ENCODE measurements at places on chromosomes 2 and 18.

- no peak for DNase-seq
Measured at GRCh38 chr2:110662560-110662959, 15.3 kb downstream of the BUB1 start.

DNA sequence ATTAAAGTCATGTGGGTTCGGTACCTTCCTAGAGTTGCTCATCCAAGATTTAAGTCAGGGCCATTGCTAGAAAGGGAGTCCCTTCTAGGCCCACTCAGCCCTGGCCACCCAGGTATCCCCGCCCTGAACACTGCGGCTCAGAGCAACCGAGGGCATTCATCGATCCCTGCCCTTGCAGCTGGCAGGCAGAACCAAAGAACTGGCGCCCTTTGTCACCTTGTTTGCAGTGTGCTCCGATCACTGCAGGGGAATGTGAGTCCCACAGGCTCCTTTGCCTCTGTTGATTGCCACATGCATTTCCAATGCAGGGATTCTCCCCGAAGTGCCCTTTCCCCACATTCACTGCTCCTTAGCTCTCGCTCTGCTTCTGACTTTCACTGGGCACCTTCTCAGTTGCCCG, 108.5 kb downstream of the CMPK2 start:
- no peak for DNase-seq

GRCh38 chr18:45250479-45250878, 364.8 kb upstream of the SLC14A2 start:
- no peak for DNase-seq

- no peak for DNase-seq
Measured at GRCh38 chr2:241846406-241846805, 12.3 kb downstream of the PDCD1 start.

DNA sequence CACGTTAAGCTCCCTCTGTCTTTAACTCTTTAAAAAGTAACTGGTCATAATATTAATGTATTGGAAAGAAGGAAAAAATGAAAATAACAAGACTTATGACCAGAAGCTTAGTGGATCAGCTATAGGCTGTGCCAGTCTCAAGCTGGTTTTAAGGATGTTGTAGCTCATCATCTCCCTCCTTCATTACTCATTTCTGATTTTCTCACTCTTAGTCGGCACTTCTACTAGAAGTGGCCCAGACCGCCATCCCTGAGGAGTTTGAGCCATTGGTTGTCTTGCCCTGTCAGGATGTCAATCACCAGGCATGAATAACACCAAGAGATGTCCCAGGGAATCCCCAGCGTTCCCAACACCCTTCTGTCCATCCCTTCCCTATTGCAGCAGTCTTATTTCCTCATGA, 151.5 kb downstream of the ASXL3 start:
- no peak for DNase-seq

GRCh38 chr2:192203876-192204275, 9.1 kb upstream of the TMEFF2 start:
- no peak for DNase-seq

GRCh38 chr18:77168811-77169311, 36.3 kb upstream of the MBP start:
- no peak for DNase-seq

- DNase-seq: no peak
Measured at GRCh38 chr2:41698678-41699422, 349.0 kb upstream of the PKDCC start.

GRCh38 chr18:11752116-11752911, 63.2 kb downstream of the GNAL start:
- no peak for DNase-seq

- no peak for DNase-seq
Measured at GRCh38 chr18:26919627-26920026, 54.1 kb upstream of the AQP4 start.

DNA sequence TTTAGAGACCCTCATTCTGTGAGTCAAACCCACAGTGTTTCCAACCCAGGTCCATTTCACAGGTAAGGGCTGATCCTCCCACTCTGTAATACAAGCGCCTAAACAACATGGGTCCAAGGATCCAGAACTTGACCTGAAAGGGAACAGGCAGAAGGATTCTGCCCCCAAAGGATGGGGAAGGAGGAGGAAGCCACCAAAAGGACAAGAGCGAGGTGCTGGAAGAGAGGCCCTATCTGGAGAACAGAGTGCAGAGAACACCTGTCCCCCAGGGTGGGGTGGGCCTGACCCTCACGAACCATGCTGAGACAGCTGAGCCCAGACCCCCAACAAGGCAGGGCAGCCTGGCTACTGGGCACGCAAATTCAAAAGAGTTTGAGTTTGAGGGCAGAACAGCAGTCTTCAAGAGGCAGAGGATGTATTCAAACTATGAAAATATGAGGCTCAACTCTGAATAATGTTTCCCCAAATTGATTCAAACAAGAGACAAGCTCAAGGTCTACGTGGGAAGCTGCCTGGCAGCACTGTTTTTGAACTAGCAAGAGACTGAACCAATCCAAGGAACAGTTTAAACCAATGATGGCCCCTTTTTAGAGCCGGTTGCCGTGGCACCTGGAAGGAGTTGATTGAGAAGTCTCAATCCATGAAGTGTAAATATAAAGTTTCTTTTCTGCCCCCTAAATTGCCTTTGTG, 212.7 kb downstream of the ALPK2 start:
- DNase-seq: no peak

GRCh38 chr2:224596289-224596688, 11.1 kb upstream of the CUL3 start:
- no peak for DNase-seq

- DNase-seq: no peak
Measured at GRCh38 chr2:51032751-51033330, 909 bp upstream of the NRXN1 start.

DNA sequence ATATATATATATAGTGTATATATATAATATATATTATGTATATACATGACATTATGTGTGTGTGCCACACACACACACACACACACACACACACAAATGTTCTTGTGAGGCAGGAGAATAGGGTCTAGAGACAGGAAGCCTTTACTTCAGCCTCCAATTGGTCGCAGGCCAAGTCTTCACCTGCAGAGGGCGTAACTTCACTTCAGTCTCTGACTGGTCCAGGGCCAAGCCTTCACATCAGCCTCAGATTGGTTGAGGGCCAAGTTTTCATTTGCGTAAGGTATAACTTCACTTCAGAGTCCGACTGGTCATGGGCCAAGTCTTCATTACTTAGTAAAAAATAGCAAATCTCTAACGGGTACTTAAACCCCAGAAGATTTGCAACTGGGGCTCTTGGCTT, 13.2 kb upstream of the SS18 start:
- peak; percentile 46 for DNase-seq

- no peak for DNase-seq
Measured at GRCh38 chr2:117271631-117272030, 542.9 kb upstream of the DDX18 start.

DNA sequence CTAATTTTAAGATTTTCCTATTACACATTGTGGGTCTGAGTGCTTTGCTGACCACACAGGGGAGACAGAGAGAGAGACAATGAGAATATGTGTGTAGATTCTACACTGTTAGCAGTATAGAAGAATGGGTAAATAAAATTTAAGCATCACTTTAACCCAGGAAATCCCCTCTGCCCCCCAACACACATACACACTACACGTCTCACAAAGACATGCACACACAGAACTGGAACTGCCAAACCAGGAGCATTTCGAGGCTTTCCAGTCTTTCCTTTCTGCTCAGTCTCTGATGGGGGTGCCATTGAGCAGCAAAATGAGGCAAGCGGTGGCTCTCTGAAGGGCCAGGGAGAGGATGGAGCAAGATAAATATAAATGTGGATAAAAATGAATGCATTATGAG, 2.5 kb downstream of the MERTK start:
- DNase-seq: no peak

DNA sequence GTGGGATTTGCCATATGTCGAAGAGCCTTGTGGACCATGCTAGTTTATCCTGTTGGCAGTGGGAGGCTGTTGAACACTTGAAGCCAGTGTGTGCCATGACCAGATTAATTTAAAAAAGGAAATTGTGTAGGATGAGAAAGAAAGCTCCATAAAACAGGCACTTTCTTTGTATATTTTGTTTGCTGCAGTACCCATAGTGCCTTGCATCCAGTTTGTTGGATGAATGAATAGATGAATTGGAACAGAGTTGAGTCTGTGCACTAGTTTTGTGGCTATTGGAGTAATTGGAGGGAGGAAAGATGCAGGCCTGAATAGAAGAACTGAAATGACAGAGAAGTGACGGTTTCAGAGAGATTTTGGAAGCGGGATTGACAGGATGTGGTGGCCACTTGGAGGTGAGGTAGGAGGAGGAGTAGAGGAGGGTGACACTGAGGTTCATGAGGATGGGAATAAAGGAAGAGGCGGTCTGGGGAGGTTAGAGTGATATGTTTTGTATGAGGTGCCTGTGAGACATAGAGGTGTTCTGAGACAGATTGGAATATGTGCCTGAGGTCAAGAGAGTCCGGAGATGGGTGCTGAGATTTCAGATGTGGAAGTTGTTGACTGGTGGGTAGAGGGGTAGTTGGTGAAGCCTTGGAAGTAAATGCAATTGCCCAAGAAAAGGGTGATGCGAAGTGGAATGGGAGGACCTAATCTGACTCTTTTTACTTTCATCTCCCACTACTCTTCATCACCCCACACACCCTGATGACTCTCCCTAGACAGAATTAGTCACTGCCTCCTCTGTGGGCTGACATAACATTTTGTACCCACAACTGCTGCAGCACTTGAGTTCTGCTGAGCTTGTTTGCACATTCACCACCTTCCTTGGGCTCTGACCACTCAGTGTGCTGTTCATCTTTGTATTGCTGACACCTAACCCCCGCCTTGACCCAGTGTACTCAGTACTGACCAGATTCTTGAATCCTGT, 5.1 kb downstream of the DGUOK start:
- DNase-seq: no peak

DNA sequence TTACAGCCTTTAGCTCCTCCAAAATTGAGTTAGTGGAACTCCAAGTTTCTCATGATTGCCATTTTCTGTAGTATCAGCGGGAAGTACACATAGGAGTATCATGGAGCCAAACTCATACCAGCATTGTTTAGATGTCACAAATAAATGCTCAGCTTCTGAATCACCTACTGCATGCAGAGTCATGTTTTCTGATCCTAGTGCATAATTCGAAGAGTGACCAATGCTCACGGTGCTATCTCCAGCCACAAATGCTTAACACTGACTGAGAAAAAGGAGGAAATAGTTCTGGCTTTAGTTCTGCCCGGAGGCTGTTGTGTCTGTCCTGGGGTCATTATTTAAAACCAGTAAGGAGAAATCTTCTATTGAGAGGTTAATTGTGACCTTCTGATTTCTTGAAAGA, 45.4 kb upstream of the LRATD1 start:
- no peak for DNase-seq

GRCh38 chr2:151269798-151270568, 8.3 kb upstream of the RBM43 start:
- DNase-seq: no peak

DNA sequence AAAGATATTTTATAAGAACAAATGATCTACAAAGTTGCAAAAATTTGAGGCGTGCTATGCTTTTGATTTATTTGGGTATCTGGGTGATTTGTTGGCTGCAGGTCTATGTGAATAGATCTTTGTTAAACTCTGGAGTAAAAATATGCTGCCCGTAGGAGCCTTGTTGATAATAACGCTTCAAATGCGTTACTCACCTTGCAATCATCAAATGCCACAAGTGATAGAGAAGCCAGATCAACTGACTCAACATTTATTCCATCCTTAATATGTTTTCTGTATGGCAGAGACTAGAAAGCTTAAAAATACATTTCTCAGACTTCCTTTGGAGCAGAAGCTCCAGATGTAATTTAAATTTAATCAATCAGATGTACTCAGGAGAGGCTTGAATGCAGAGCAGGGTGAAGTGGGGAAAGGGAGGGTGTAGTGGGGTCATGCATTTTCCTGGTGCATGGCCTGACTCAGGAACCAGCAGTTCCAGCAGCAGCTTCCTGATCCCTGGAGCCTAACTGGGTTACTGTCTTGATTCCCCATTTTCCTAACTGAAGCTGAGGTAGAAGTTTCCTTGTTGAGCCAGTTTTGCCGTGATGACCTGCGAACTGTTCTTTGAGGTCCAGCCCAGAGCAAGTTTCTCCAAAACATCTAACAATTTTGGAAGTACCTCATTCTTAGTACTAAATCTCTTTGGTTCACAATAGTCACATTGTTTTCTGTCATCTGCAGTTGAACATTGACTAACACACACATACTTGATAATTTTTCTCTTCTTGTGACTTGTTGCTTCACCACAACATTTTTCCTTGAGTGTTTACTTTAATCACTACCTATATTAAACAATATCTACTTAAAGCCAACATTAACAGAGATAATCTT, 284.7 kb upstream of the CWC22 start:
- DNase-seq: no peak

DNA sequence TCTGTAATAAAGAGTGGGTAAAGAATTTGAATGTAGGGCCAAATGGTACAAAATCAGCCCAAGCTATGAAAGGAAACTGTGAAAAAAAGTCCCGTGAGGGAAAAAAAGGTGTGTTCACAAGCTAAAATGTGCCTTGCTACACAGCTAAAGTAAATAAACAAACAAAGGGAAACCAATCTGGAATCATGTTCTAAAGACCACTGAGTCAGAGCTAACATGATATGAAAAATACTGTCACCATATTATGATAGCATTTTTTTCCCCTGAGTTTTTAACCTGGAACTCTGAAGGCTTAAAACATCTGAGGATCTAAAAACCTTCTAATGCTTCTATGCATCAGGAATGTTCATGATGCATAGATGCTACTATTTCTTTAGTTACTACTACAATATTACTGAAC, 58.8 kb downstream of the SCN1A start:
- DNase-seq: no peak

DNA sequence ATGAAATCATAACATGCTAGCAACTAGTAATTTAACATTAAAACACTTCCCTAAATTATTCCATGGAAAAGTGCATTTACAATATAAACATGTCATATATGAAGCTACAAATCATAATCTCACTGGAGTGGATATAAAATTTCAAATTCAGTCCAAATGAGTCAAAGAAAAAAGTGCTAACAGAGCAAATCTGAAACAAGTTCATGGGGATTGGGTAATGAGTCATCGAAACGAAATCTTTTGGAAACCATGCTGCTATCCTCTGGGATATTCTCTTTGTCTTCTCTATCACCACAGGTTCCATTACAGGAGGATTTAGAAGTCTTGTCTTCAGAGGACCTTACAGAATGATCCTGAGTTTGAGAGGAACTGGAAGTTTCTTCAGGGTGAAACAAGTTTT, 34.1 kb downstream of the STK17B start:
- no peak for DNase-seq

- DNase-seq: no peak
Measured at GRCh38 chr18:13541621-13542519, 184.5 kb downstream of the FAM210A start.

DNA sequence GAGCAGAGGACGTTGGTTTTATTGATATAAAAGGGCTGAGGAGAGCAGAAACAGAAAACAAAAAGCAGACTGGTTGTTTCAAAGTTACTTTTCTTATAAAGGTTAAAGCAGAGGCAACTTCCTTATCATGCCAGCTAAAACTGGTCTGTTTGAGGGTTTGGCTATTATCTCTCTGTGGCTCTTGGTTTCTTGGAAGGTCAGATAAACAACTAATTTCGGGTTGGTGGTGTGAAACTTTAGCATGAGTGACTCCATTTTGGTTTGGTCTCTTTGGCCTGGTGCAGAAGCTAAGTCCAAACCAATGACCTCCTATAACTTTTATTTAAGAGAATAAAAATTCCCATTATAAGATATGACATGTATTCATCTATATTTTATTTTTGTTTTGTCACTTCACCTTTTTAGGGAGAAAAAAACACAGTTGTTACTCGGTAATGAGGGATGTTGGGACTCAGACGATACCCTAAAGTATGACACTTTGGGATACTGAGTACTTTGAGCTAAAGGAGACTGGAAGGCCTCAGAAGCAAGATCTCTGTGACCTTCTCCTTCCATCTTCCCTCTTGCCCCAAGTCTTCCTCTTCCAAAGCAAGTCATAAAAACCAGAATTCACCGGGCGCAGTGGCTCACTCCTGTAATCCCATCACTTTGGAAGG, 23.3 kb downstream of the TNFAIP6 start:
- DNase-seq: no peak
